ENCODE measurements at places on chromosomes 12 and 14.

GRCh38 chr12:82479511-82479910, 121.2 kb downstream of the METTL25 start:
- DNase-seq = no peak

DNA sequence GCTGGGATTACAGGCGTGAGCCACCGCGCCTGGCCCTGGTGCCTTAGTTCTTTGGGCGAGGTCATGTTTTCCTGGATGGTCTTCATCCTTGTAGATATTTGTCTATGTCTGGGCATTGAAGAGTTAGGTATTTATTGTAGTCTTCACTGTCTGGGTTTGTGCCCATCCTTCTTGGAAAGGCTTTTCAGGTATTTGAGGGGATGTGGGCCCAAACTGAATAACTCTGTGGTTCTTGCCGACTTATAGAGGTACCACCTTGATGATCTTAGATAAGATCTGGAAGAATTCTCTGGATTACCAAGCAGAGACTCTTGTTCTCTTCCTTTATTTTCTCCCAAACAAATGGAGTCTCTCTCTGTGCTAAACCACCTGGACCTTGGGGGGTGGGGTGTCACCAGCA, 18.9 kb downstream of the FGD4 start:
- no peak for DNase-seq

- peak; percentile 20 for DNase-seq
Measured at GRCh38 chr12:132664206-132665148, 22.7 kb downstream of the POLE start.

- DNase-seq = no peak
Measured at GRCh38 chr12:79848339-79848738, 86.6 kb downstream of the PPP1R12A start.

DNA sequence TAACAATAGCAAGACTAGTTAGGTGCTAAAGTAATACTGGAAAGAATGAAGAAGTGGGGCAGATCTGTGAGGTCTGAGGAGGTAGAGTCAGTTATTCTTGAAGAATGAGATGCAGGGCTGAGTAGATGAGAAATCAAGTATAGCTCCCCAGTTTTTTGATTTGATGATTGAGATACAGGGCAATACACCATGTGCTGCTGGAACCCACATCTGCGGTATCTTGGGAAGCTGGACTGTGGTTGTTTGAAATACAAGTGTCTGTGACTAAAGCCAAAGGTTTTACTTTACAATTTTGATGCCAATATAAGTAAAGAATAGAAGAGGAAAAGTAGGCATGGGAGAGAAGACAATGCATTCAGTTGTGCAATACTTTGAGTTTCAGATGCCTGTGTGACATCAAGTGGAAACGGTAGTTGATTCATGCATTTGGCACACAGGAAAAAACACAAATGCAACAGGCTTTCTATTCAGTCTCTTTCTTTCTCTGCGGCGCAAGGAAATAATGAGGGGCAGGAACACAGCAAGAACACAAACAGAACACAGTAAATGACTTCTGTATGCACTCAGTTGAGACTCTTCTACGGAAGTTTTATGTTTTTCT, 190.2 kb upstream of the SLC38A2 start:
- DNase-seq = no peak

DNA sequence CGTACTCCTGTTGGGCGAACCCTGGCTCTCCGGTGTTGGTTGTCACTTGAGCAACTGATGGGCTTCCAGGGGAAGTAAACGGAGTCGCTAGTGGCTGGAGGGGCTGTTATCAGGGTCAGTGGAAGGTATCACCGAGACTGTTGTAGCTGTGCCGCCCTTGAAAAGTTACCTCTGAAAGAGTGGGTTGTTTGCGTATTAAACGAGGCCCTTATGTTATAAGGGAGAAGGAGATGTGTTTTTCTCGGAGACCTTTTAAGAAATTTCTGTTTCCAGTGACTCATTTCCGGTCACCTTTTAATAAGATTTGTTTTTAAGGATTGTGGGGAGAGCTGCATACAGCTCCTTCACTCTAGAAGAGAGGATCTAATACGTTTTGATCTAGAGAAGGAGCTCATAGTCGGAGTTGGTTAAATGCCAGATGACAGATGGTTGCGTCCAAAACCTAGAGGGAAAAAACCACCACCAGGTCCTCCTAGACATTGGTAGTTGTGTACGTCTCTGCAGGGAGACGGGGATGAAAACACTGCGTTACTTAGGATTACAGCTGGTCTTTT, 750 bp upstream of the DBX2 start:
- DNase-seq = no peak

DNA sequence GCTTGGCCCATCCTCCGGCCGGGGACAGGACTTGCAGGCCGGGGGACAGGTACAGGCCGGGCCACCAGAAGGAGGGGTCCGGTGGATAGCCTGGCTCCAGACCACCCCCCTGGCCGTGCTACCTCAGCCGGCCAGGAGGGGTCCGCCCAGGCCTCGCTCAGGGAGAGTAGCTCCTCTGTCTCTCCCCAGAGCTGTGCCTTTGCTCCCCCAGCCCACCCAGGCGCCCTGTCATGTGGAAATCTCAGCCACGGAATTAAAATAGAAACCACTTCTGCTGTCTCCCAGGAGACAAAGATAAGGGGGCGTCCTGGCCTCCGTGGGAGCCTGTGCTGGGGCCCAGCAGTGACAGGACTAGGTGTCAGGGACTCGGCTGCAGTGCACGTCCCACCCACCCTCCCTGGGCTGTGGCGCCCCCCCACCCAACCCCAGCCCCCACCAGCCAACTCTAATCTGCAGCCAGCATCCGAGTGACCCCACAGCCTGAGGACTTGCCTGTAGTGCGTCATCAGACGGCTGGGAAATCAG, 3.3 kb upstream of the CRIP2 start:
- no peak for DNase-seq

GRCh38 chr12:75526655-75527511, 15.5 kb upstream of the KRR1 start:
- no peak for DNase-seq

DNA sequence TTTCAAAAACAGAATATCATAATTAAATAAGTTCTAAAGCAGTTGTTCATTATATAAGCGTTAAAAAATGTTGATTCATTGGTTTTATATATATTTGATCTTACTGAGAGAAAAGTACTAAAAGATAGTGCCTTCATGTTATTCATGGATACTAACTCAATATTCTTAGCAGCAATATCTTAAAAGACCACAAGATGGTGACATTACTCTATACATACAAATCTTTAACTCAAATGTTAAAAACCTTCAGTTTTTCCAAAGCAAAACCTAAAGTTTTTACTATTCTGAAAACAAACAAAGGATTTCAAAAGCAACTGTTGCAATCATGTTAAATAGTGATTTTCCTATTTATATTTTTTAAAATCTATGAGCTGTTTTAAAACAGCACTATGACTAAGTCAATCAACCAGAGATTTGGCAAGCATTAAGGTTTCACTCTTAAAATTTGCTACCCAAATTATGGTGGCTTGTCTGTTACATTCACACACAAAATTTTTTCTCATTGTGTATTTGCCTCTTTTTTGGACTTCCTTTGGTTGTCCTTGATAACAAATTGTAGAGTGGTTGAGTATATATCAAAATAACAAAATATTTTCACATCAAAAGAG, 50.1 kb upstream of the RERGL start:
- DNase-seq = no peak

DNA sequence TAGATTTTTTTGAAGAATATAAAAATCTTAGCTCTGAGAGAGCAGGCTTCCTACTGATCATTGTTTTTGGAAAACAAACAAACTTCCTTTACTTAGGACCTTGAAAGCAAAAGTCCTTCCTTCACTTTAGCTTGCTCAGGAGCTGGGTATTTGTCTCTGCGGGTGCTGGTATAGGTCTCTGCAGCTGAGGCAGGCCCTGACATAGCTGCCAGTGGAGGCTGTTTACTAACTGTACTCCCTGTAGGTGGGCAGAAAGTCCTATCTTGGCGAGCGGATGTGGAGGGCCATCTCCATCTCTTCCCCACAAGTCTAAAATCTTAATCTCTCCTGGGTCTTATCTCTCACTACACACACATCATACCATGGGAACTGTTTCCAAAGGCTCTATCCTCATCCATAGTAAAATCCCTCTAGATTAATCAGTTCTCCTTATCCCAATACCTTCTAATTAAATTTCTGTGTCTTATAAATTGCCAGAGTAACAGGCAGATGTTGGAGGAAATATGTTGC, 4.1 kb upstream of the MIA2 start:
- DNase-seq = no peak

DNA sequence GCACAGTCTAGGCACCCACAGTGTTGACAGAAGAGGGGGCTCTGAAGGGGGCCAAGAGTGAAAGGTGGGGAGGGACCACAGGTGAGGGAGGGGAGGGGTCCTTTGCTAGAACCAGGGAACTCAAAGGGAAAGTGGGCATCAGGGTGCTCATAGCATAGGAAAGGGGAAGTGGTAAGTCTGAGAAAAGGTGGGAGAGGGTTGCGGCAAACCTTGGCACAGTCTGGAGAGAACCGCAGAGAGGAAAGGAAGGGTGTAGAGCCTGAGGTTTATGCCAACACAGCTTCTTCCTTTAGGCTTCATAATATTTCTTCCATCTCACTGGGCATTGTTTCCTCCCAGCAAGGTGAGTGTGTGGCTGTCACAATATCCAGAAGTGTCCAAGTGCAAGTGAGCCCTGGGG, 11.5 kb upstream of the PLEK2 start:
- peak; percentile 76 for DNase-seq

GRCh38 chr14:50998612-50999011, 54.3 kb upstream of the PYGL start:
- no peak for DNase-seq

DNA sequence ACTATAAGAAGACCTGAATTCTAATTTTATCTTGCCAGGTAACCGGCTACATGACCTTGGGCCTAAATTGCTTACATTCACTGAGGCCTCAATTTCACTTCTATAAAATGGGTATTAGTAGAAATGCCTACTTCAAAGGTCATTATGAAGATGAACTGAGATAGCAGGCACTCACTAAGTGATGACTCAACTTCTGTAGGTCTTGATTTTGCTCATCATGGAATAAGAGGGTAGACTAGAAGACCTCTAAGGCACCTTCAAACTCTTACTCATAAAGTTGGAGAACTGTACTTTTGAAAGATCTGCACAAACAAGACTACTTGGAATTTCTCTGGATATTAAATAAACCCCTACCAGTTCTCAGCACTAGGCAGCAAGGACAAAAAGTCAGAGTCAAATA, 39.3 kb upstream of the FRMD6 start:
- DNase-seq = no peak

DNA sequence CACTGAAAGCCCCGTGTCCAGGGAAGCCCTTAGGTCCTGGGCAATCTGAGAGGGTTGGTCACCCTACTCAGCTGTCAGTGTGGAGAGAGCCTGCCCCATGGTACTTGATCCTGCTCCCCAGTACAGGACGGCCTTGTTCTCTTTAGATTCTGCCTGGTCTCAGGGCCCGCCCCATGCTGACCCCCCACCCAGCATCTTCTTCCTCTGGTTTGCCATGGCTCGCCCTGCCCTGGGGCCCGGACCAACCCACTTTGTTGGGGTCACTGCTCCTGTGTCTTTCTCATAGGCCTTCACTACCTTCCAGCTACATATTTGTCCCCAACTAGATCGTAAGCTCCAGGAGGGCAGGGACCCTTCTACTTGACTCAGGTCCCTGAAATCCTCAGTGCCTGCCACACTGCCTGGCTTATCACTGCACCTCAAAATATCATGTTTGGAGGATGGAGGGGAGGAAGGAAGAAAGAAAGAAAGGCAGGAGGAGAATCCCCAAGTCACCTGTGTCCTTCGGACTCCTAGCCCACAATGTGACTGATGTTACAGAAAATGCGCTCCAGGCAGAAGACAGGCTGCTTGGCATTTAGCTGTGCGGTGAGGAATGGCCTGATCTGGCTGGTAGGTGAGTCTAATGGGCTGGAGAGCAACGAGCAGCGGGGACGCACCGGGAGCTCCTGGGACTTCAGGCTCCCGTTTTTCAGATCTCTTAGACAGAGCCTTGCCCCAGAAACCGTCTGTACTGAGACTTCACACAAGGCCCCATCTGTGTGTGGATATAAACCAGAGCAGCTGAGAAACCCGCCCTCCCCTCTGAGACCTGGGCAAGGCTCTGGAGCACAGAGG, 66.1 kb downstream of the C14orf132 start:
- DNase-seq = no peak

- no peak for DNase-seq
Measured at GRCh38 chr12:91965781-91966180, 179.9 kb downstream of the BTG1 start.

DNA sequence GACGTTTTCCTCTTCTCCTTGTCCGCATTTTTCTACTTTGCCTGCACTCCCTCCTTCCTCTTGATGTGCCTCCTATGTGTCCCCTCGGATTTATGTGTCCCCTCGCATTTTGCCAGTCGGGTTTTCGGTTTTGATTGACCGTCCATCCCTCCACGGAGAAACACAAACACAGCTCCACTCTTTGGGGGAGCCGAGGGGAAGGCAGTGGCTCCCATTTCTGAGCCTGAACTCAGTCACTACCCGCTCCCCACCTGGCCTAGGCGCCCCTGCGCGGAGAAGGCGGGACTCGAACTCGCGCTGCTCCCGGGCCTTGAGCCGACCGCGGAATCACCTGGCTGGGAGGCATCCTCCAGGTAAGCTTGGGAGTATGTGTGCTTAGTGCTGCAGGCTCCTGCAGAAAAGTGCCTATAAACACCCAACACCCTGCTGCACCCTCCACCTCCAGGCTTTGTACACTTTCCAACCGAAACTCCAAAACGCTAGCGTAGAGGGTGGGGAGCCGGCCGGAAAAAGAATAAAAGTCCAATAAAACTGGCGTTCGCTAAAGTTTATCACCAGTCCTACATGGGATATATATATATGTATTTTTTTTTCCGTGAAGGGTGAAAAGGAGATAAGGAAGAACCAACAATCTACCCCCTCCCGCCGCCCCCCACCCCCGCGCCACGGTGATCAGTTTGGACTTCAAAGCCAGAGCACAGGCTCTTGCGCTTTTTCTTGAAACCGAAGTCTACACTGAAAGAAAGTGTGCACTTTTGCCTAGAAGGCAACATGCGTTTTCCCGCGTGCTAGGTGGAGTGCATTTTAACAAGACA, 3.3 kb upstream of the CCND2 start:
- no peak for DNase-seq

DNA sequence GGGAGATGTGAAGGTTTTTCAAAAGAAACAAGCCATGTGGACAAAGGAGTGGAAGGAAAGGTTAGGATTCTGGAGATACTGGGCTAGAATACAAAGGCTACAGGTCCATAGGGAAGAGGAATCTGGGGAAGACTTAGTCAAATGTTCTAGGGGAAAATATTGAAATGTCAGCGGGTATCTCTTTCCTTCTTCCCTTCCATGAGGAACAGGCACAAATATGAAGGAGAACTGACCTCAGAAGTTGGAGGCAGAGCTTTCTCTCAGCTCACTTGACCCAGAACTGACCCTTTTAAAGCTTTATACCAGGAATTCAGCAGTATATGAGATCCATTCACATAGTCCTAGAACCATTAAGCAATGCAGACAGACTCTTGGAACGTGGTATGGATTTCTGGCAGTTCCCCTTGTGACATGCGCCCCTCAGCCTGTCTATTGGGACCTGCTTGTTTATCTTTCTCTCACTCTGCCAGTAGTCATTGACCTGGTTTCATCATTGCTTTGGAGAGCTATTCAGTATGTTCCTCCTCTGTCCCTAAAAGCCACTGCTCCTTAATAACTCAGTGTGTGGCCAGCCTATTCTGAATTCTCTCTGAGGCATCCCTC, 43.0 kb upstream of the GSG1 start:
- DNase-seq = no peak

Data from GDM1 (cell line).